ENCODE measurements at places on chromosomes 1 and 21. TPM values are rescaled to one million over a fixed set of nuclear protein-coding genes. Genes with fewer than 3 reads are reported as not detected.

DNA sequence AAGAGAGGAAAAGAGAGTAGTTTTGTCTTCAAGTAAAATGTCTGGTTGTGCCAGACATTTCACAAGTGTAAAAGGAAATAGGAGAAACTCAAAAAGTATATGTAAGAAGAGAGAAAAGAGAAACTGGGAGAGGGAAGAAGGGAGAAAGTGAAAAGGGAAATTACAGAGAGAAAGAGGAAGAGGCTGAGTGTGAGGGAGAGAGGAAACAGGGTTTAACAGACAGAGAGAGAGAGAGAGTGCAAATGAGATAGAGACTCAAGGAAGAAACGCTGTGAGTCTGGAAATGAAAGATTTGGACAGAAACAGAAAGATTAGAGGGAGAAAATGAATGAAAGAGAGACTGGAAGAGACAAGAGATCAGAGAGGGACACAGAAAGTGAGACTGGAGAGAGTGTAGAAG, 806.2 kb downstream of the PLA2G4A start:
- DNase-seq, result no peak
- H3K27me3 ChIP-seq, result no peaks in the 10 kb centered on the region
- H3K4me1 ChIP-seq, result no peaks in the 10 kb centered on the region
- H3K27ac ChIP-seq, result no peak overlapping the region

DNA sequence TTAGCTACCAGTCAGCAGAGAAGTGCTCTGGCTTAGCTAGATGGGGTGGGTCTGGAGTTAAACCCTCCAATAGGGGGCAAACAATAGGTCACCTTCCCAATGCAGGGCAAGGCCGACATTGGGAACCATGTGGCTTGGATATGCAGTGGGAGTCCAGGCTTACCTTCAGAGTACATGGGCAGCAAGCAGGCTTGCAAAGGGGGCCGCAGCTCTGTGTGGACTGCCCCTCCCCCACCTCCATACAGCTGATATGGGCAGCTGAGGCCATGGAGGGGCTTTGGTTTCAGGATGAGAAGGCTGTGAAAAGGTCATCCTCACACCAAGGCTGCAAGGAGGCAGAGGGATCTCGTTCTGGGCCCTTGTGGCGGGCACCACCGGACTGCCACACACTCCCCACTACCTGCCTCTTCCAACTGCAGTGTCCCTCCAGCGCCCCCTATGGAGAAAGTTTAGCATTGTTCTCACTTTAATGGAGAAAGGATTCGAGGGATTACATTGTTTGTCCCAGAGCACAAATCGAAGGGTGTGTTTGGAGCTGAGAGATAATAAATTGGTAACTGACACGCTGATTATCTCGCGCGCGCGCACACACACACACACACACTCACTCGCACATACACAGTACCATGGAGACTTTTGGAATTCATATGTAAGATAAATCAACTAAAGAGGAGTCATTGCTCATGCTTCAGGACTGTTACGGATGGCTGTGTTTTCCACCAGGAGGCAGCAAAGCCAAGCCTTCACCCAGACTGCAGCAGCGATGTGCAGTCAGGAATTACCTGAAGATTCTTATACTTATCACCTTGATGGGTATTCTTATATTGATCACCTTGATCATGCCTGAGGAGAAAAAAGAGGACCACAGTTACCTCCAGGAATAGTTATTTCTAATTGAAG, 7.0 kb upstream of the SMCP start:
- H3K27ac ChIP-seq, result no peak overlapping the region
- H3K4me1 ChIP-seq, result no peaks in the 10 kb centered on the region
- H3K27me3 ChIP-seq, result no peaks in the 10 kb centered on the region
- no peak overlapping the region for H3K4me3 ChIP-seq
- no peaks in the 10 kb centered on the region for H3K36me3 ChIP-seq
- peak; percentile 55 for DNase-seq

IL24 gene
- total RNA-seq, result not detected

GRCh38 chr1:87957331-87957730, 628.7 kb downstream of the LMO4 start:
- no peak for DNase-seq
- no peaks in the 10 kb centered on the region for H3K36me3 ChIP-seq
- no peak overlapping the region for H3K27ac ChIP-seq

CLDN17 gene
- total RNA-seq, result not detected

DNA sequence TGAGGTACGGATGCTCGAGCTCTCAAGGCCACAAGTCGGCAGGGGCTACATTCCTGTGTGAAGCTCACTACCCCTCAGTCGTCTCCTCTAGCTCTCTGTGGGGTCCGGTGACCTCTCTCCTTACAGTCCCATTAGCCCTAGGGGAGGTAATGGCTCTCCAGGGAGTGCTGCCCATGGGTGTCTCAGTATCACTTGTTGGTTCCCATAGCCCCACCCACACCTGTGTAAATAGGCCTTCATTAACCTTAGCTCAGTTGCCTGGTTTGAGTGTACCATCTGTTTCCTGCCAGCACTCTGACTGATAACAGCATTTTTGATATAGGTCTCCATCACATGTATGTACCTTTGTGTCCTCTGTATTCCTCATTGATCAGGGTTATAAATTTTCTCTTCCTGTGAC, 133.2 kb upstream of the KCNJ15 start:
- no peak overlapping the region for H3K27ac ChIP-seq
- H3K27me3 ChIP-seq, result no peaks in the 10 kb centered on the region
- H3K4me1 ChIP-seq, result no peaks in the 10 kb centered on the region
- DNase-seq, result peak; percentile 47

GRCh38 chr1:60670302-60670701, 412.1 kb upstream of the NFIA start:
- no peaks in the 10 kb centered on the region for H3K36me3 ChIP-seq
- no peak overlapping the region for H3K4me3 ChIP-seq

All from stomach (tissue), 19 donors.